Stomach (tissue), 19 donors: ENCODE measurements at places on chromosomes 3 and 15. TPM values are rescaled to one million over a fixed set of nuclear protein-coding genes. Genes with fewer than 3 reads are reported as not detected.
A peak's percentile ranks its signal among the peaks of the same experiment; 100 is the strongest.

DNA sequence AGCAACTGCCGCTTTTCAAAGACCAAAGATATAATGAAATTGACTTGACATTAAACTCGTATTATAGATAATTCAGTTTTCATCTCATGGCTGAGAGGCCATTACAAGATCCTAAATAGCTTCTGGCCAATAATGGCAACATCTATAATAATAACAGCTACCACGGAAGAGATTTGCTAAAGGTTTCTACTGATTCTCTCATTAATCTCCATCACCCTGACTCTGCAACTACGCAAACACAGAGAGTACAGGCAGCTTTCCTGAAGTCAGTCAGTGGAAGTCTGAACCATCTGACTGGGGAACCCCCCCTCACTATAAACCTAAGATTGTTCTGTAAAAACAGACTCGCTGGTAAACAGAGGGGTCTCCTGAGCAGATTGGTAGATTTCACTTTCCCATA, 257.1 kb downstream of the MAGI1 start:
- peak; percentile 19 for DNase-seq
- H3K36me3 ChIP-seq, result no peaks in the 10 kb centered on the region
- no peak overlapping the region for H3K4me3 ChIP-seq
- H3K27me3 ChIP-seq, result no peaks in the 10 kb centered on the region

- H3K27ac ChIP-seq, result peak within 1 kb of the TSS; percentile 92
- no peaks in the 10 kb centered on the region for H3K36me3 ChIP-seq
- H3K4me3 ChIP-seq, result peak within 1 kb of the TSS; percentile 63
- H3K27me3 ChIP-seq, result no peaks in the 10 kb centered on the region
Measured at GRCh38 chr3:170037463-170038433, at the start of gene GPR160. TSS of gene GPR160 (plus strand) at chr3:170037995. CDS start at chr3:170083973, 45,978 bp downstream.

- H3K27me3 ChIP-seq, result no peaks in the 10 kb centered on the region
- no peaks in the 10 kb centered on the region for H3K4me1 ChIP-seq
- H3K4me3 ChIP-seq, result no peak overlapping the region
- no peak for DNase-seq
- no peaks in the 10 kb centered on the region for H3K36me3 ChIP-seq
Measured at GRCh38 chr3:111714305-111714704, 119.2 kb upstream of the ZBED2 start.

The FAM3D gene
- total RNA-seq, result 8.2 TPM

DNA sequence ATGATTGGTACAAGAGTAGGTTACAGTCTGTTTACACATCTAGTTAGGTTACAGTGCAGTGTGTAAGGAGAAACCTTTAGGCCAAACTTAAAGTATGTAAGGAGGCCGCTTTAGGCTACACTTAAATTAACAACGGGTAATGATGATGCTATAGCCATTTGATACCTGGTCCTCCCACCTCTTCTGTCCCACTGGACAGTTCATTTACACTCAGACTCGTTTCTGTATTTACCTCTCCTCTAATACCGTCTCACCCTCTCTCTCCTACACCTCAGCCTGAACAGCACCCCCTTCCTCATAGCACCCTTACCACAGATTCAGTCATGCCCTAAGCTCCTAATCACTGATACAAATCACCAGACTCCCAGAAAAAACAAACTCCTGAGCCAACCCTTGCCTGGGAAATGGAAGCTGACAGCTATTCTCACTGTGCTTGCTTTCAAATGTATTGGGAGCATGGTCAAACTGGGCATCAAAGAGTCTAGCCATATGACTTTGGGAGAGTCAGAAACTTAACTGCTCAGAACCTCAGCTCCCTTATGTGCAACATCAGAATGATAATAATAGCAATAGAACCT, 241.3 kb upstream of the SETMAR start:
- H3K4me1 ChIP-seq, result peaks cover 11% of the 10 kb centered on the region
- no peaks in the 10 kb centered on the region for H3K27me3 ChIP-seq
- no peak for DNase-seq
- no peak overlapping the region for H3K4me3 ChIP-seq

The VIPR1 gene
- 10.1 TPM for total RNA-seq

DNA sequence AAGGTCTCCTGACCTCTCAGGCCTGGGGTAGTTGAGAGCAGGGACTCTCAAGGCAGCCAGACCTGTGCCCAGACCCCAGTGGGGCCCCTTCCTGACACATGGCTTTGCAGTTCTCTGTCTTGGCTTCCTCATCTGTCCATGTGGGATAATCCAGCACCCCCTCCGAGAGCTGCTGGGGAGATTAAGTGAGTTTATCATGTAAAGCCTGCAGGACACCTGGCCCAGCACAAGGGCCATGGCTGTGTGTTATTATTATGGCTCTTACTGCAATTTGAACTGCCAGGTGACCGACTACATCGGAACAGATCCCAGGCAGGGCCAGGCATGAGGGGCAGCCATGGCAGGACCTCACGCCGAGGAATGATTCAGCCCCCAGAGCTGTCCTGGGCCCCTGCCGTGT, 12.6 kb downstream of the DUSP7 start:
- H3K4me3 ChIP-seq, result no peak overlapping the region
- no peaks in the 10 kb centered on the region for H3K27me3 ChIP-seq
- no peak for DNase-seq
- peaks cover 34% of the 10 kb centered on the region for H3K4me1 ChIP-seq
- peaks cover 4% of the 10 kb centered on the region for H3K36me3 ChIP-seq

The SERPINI1 gene
- total RNA-seq, result not detected

GRCh38 chr3:48561045-48561736, 2.4 kb downstream of the UCN2 start:
- DNase-seq, result peak; percentile 45
- no peaks in the 10 kb centered on the region for H3K27me3 ChIP-seq
- peak overlapping the region; percentile 34 for H3K4me3 ChIP-seq

The PGBD4 gene
- 1.8 TPM for total RNA-seq

DNA sequence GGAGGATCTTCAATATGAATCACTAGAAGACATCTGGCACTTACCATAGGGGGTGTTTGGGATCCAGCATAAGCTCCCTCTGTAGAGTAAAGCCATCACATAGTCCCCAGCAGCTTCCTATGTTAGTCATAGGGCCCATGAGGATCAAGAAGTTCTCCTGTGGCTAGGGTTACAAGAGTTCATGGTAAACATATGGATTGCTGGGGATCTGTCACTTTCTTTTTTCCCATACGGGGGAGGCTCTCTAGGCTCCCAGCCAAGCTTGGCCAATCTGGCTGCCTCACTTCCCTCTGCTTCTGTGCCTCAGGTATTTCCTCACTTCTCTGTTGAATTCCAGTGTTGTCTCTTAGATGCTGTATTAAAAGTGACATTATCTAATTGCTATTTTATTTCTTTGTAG, 597.9 kb downstream of the PDCD6IP start:
- H3K4me1 ChIP-seq, result no peaks in the 10 kb centered on the region
- no peak for DNase-seq
- H3K36me3 ChIP-seq, result no peaks in the 10 kb centered on the region
- H3K4me3 ChIP-seq, result no peak overlapping the region

- no peak overlapping the region for H3K4me3 ChIP-seq
- H3K36me3 ChIP-seq, result no peaks in the 10 kb centered on the region
- DNase-seq, result no peak
- H3K27me3 ChIP-seq, result no peaks in the 10 kb centered on the region
- H3K27ac ChIP-seq, result no peak overlapping the region
- no peaks in the 10 kb centered on the region for H3K4me1 ChIP-seq
Measured at GRCh38 chr15:35173444-35174118, 88.5 kb upstream of the NANOGP8 start.

GRCh38 chr15:96470681-96471310, 140.3 kb downstream of the NR2F2 start:
- no peak overlapping the region for H3K27ac ChIP-seq
- no peaks in the 10 kb centered on the region for H3K36me3 ChIP-seq
- DNase-seq, result no peak
- no peaks in the 10 kb centered on the region for H3K4me1 ChIP-seq
- no peaks in the 10 kb centered on the region for H3K27me3 ChIP-seq

- H3K27me3 ChIP-seq, result no peaks in the 10 kb centered on the region
- no peak overlapping the region for H3K27ac ChIP-seq
- H3K4me1 ChIP-seq, result no peaks in the 10 kb centered on the region
- H3K36me3 ChIP-seq, result no peaks in the 10 kb centered on the region
- no peak overlapping the region for H3K4me3 ChIP-seq
- no peak for DNase-seq
Measured at GRCh38 chr3:140568842-140569520, 108.9 kb upstream of the TRIM42 start.

- no peaks in the 10 kb centered on the region for H3K27me3 ChIP-seq
- H3K27ac ChIP-seq, result no peak overlapping the region
- peaks cover 11% of the 10 kb centered on the region for H3K4me1 ChIP-seq
- H3K4me3 ChIP-seq, result no peak overlapping the region
- DNase-seq, result no peak
- H3K36me3 ChIP-seq, result peaks cover 88% of the 10 kb centered on the region
Measured at GRCh38 chr3:4644951-4645350, 151.8 kb downstream of the ITPR1 start.

- H3K4me1 ChIP-seq, result no peaks in the 10 kb centered on the region
- no peaks in the 10 kb centered on the region for H3K27me3 ChIP-seq
- no peak overlapping the region for H3K27ac ChIP-seq
- no peak overlapping the region for H3K4me3 ChIP-seq
Measured at GRCh38 chr3:99487894-99488293, 150.5 kb upstream of the COL8A1 start.

DNA sequence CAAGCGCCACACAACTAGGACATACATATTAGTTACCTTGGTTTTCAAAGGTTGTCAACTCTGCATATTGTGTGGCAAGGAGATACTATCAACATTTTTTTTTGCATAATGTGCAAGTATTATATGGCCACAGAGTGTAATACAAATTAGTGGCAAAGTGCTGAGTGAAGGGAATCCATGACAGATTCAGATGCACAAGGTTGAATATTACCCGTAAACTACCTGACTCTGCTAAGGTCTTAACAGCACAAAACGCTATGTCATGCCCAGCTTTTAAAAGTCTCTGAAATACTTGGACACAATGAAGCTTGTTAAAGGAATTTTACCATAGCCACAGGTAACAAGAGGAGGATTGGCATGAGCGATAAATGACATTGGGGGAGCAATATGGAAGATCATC, 79.0 kb downstream of the SATB1 start:
- no peak overlapping the region for H3K27ac ChIP-seq
- H3K36me3 ChIP-seq, result peaks cover 26% of the 10 kb centered on the region
- H3K27me3 ChIP-seq, result no peaks in the 10 kb centered on the region
- DNase-seq, result no peak
- no peaks in the 10 kb centered on the region for H3K4me1 ChIP-seq
- H3K4me3 ChIP-seq, result no peak overlapping the region

GRCh38 chr15:31278061-31278445, 48.6 kb upstream of the KLF13 start:
- H3K4me3 ChIP-seq, result no peak overlapping the region
- H3K4me1 ChIP-seq, result peaks cover 12% of the 10 kb centered on the region
- H3K27ac ChIP-seq, result no peak overlapping the region
- H3K36me3 ChIP-seq, result no peaks in the 10 kb centered on the region

- H3K36me3 ChIP-seq, result no peaks in the 10 kb centered on the region
- no peak overlapping the region for H3K27ac ChIP-seq
- peak; percentile 89 for DNase-seq
- H3K27me3 ChIP-seq, result no peaks in the 10 kb centered on the region
Measured at GRCh38 chr3:185733980-185734724, 90.7 kb downstream of the IGF2BP2 start.

DNA sequence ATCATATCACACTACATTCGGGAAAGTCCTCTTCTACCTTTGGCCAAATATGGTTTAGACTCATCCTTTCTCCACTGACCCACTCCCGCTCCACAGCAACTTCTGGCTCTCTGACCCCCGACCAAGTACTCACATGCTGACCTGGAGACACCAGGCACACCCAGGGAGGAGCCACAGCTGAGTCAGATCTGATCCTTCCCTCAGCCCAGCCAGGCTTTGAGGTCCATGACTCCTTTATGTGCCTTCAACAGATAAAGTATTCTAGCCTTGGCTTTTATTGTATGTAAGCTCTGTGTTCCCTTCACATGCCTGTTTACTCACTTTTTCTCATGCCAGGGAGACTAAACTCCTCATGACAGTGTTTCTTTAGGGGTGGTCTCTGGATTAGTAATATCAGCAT, 166.9 kb upstream of the UMPS start:
- DNase-seq, result peak; percentile 50
- no peaks in the 10 kb centered on the region for H3K27me3 ChIP-seq
- no peak overlapping the region for H3K4me3 ChIP-seq
- H3K36me3 ChIP-seq, result no peaks in the 10 kb centered on the region

The CELSR3 gene
- not detected for total RNA-seq

- no peaks in the 10 kb centered on the region for H3K4me1 ChIP-seq
- DNase-seq, result no peak
- H3K27me3 ChIP-seq, result no peaks in the 10 kb centered on the region
- no peaks in the 10 kb centered on the region for H3K36me3 ChIP-seq
- H3K4me3 ChIP-seq, result no peak overlapping the region
- H3K27ac ChIP-seq, result no peak overlapping the region
Measured at GRCh38 chr3:30313840-30314239, 292.6 kb upstream of the TGFBR2 start.

DNA sequence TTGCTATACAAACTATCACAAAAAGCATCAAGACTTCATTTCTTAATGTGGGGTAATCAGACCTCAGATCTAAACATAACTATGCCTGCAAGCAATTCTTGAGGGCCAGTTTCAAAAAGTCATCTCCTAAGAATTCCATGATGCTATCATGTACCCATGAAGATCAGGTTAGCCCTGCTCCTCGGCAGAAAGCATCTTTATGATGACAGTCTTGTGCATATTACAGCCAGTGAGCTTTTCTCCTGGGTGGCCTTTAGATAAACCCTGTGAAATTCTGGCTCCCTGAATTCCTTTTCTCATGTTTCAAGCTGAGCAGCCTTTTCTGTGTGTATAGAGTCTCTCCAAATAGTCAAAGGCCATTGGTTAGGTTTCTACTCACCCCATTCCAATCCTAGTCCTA, 201.9 kb upstream of the MCTP2 start:
- no peak overlapping the region for H3K4me3 ChIP-seq
- no peak for DNase-seq
- H3K27ac ChIP-seq, result no peak overlapping the region
- peaks cover 5% of the 10 kb centered on the region for H3K27me3 ChIP-seq
- peaks cover 26% of the 10 kb centered on the region for H3K4me1 ChIP-seq

The SLCO2A1 gene
- total RNA-seq, result 121 TPM

DNA sequence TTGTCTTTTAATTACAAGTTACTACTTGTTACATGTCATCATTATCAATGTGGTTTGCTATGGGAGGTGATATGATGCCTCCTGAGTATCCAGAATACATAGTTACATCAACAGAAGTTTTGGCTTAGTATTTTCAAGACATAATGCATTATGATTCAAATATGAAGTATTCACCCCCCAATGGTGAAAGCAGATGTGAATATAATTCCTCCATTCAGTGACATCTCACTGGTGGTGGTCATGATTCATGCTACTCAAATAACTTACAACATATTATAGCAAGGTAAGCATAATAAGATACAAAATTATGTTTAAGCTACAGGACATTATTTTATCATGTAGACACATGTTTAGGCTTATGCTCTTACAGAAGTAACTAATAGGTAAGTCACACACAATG, 34.9 kb upstream of the TTBK2 start:
- no peak overlapping the region for H3K27ac ChIP-seq
- DNase-seq, result no peak
- no peak overlapping the region for H3K4me3 ChIP-seq

GRCh38 chr3:161149529-161149928, 44.4 kb upstream of the B3GALNT1 start:
- DNase-seq, result no peak
- H3K4me1 ChIP-seq, result no peaks in the 10 kb centered on the region
- no peaks in the 10 kb centered on the region for H3K27me3 ChIP-seq
